ENCODE measurements at places on chromosomes 7 and 10.

- no peak for DNase-seq
These were observed 16.5 kb upstream of the ITGB8 start for GRCh38 chr7:20314198-20314597.

- no peak for DNase-seq
These were observed 12.8 kb downstream of the NRAP start for GRCh38 chr10:113651021-113651420.

- no peak for DNase-seq
These were observed 113.7 kb downstream of the CSTF2T start for GRCh38 chr10:51585742-51586141.

DNA sequence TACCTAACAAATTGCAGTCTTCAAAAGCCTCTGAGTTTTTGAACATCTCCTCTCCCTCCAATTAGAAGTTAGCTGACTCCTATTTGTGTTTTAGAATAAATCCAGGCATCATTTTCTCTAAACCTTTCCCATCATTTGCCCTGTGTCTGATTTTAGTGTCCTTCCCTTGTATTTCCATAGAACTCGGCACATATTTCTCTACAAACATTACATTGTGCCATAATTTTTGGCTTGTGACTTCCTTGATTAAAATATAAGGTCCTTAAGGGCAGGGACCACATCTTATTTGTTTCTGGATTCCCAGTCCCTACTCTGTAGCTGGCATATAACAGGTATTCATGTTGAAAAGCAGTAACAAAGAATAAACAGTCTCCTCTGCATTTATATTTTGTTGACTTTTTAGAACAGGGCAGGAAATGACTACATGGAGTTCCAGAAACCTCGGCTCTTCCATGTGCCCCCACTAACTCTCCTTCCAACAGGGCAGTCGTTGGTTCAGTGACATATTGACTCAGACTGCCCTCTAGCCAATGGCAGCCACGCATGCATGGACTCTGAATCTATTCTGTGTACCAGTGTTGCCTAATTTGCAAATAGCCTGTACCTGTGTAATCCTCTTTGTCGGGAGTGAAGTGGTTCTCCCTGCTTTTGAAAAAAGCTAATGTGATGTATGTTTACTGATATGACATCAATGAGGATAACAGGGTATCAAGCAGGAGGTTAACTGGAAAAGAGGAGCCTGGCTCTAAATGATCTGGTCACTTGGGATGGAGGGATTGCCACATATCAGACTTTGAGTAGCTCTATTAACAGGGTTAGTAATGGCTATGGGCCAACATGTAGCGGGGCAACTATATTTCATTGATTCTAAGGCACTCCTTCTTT lies 19.8 kb upstream of the CPN1 start:
- DNase-seq = no peak

GRCh38 chr10:34813626-34814222 lies 1.4 kb downstream of the PARD3 start:
- no peak for DNase-seq
